Activated naive CD4-positive, alpha-beta T cell treated with anti-CD3 and anti-CD28 coated beads for 36 hours (primary cell): ENCODE measurements at places on chromosomes 5 and 9. TPM values are rescaled to one million over a fixed set of nuclear protein-coding genes. Genes with fewer than 3 reads are reported as not detected.

Gene IRX1
- total RNA-seq = not detected

DNA sequence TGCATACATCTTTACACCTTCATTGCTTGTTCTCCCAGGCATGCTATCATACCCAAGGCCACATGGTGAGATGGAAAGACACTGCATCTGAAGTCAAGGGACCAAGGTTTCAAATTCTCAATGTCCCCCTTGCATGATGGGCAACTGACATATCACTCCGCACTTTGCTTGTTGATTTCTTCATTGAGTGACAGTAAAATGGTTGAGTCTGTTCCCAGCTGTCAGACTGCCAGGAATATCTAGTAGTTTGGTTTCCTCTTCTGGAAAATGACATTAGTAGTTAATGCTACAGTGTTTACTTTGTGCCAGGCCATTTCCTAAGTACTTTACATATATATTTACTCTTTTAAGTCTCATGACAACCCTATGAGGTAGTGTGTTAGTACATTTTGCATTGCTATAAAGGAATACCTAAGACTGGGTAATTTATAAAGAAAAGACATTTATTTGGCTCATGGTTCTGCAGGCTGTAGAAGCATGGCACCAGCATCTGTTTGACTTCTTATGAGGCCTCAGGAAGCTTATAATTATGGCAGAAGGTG lies 114.4 kb downstream of the PCSK1 start:
- H3K27me3 ChIP-seq = peaks cover 2% of the 10 kb centered on the region
- no peaks in the 10 kb centered on the region for H3K36me3 ChIP-seq
- H3K4me1 ChIP-seq = no peaks in the 10 kb centered on the region
- no peak overlapping the region for H3K4me3 ChIP-seq
- H3K27ac ChIP-seq = no peak overlapping the region
- no peak for DNase-seq

Gene PCDH12
- total RNA-seq = 0.43 TPM

- H3K4me1 ChIP-seq = peaks cover 44% of the 10 kb centered on the region
- peaks cover 33% of the 10 kb centered on the region for H3K36me3 ChIP-seq
- H3K27ac ChIP-seq = peak overlapping the region; percentile 19
- peak overlapping the region; percentile 91 for H3K4me3 ChIP-seq
These were observed 1.7 kb downstream of the CCNG1 start for GRCh38 chr5:163439092-163439425.

Gene OR1K1
- total RNA-seq = not detected

Gene OLFM1
- not detected for total RNA-seq

- DNase-seq = no peak
- H3K27ac ChIP-seq = no peak overlapping the region
- H3K4me1 ChIP-seq = peaks cover 11% of the 10 kb centered on the region
These were observed 60.6 kb downstream of the KDM4C start for GRCh38 chr9:6818292-6818922.

DNA sequence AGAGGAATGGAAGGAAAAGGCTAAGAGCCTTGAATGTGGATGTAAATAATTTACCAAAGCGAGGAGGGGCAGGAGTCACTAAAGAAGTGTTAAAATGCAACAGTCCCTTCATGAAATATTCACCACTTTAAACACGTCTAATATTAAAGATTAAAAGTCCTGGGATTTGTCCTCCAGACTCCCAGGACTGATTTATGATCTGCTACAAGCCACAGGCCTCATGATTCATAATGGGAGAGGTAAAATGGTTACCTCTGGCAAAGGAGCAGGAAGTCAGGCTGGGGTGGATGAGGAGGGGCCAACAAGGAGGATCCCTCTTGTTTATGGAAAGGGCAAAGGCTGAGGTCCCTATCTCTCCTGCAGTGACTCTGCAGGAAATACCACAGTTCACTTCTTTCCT lies 292.4 kb downstream of the TRIM32 start:
- H3K4me1 ChIP-seq = no peaks in the 10 kb centered on the region
- H3K4me3 ChIP-seq = no peak overlapping the region

GRCh38 chr9:93464876-93465275 lies 11.5 kb upstream of the FAM120AOS start:
- H3K4me3 ChIP-seq = no peak overlapping the region
- no peaks in the 10 kb centered on the region for H3K27me3 ChIP-seq
- H3K36me3 ChIP-seq = no peaks in the 10 kb centered on the region
- peak overlapping the region; percentile 26 for H3K27ac ChIP-seq
- peaks cover 79% of the 10 kb centered on the region for H3K4me1 ChIP-seq
- DNase-seq = no peak

GRCh38 chr5:5685737-5686136 lies 263.3 kb downstream of the ICE1 start:
- DNase-seq = no peak
- no peaks in the 10 kb centered on the region for H3K4me1 ChIP-seq
- no peaks in the 10 kb centered on the region for H3K36me3 ChIP-seq
- no peak overlapping the region for H3K27ac ChIP-seq
- peaks cover 20% of the 10 kb centered on the region for H3K27me3 ChIP-seq

DNA sequence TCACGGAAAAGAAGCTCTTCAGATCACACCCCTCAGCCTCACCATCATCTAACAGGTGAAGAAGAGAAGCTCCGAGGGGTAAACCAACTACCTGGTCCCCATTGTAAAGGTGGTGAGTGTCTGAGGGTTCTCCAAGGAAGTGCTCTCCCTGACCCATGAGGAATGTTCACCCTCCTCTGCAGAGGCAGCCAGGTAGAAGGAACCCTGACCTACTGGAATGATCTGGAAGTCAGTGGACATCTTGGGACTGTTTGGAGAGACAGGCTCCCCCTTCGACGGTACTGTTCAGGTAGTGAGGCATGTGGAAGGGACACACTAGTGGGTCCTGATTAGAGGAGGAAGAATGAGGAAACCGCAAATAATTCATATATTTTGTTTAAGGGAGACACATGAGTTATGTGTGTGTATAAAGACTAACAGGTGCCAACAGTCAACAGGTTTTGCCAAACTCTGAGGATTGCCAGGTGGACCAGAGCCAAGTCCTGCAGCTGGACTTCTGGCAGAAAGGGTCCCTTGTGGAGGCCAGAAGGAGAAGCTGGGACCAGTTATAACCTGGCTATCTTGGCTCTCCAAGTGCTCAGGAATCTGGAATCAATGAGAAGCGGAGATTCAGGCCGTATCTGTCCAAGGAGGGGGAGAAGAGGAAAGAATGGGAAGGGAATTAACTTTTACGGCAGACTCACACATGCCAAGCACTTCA lies 3.0 kb upstream of the ZBTB34 start:
- H3K27me3 ChIP-seq = peaks cover 6% of the 10 kb centered on the region
- no peak overlapping the region for H3K27ac ChIP-seq
- no peaks in the 10 kb centered on the region for H3K36me3 ChIP-seq
- DNase-seq = no peak

Gene CATSPER3
- total RNA-seq = 0.32 TPM

GRCh38 chr9:37914701-37915358 lies 10.9 kb upstream of the SLC25A51 start:
- H3K4me3 ChIP-seq = no peak overlapping the region
- no peak for DNase-seq
- no peak overlapping the region for H3K27ac ChIP-seq
- peaks cover 2% of the 10 kb centered on the region for H3K4me1 ChIP-seq
- H3K27me3 ChIP-seq = no peaks in the 10 kb centered on the region

- H3K36me3 ChIP-seq = peaks cover 4% of the 10 kb centered on the region
- peaks cover 3% of the 10 kb centered on the region for H3K4me1 ChIP-seq
- no peak overlapping the region for H3K27ac ChIP-seq
These were observed 76.1 kb upstream of the SAP30L start for GRCh38 chr5:154369682-154370081.

- H3K27me3 ChIP-seq = no peaks in the 10 kb centered on the region
- DNase-seq = no peak
- H3K27ac ChIP-seq = no peak overlapping the region
These were observed 131.3 kb upstream of the CCDC180 start for GRCh38 chr9:97176206-97176605.

- no peak for DNase-seq
- no peak overlapping the region for H3K27ac ChIP-seq
- H3K27me3 ChIP-seq = peaks cover 30% of the 10 kb centered on the region
- H3K4me1 ChIP-seq = no peaks in the 10 kb centered on the region
These were observed 104.2 kb upstream of the RAI14 start for GRCh38 chr5:34551911-34552433.

DNA sequence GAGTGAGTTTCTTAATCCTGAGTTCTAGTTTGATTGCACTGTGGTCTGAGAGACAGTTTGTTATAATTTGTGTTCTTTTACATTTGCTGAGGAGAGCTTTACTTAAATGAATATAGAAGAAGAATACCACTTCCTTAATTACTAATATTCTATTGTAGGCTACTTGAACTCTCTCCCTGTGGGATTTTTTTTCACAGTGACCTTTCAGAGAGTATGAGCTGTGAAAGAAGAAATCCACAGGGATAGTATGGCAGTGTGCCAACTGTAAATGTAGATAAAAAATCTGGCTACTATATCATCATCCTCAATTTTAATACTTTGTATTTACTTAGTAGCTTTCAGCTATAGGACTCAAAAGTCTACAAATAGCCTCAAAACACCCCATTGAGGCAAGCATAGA lies 67.3 kb downstream of the COMMD10 start:
- H3K36me3 ChIP-seq = peaks cover 9% of the 10 kb centered on the region
- H3K27ac ChIP-seq = no peak overlapping the region
- DNase-seq = no peak
- no peak overlapping the region for H3K4me3 ChIP-seq
- peaks cover 2% of the 10 kb centered on the region for H3K4me1 ChIP-seq

Gene NPDC1
- 14.2 TPM for total RNA-seq

GRCh38 chr9:93247099-93247865 lies 63.3 kb downstream of the WNK2 start:
- H3K4me1 ChIP-seq = no peaks in the 10 kb centered on the region
- DNase-seq = no peak
- no peak overlapping the region for H3K4me3 ChIP-seq
- H3K36me3 ChIP-seq = no peaks in the 10 kb centered on the region

Gene ENTREP1
- not detected for total RNA-seq

- DNase-seq = no peak
- H3K4me1 ChIP-seq = no peaks in the 10 kb centered on the region
- no peaks in the 10 kb centered on the region for H3K36me3 ChIP-seq
- H3K4me3 ChIP-seq = no peak overlapping the region
These were observed 102.9 kb upstream of the KLF4 start for GRCh38 chr9:107592424-107592823.

DNA sequence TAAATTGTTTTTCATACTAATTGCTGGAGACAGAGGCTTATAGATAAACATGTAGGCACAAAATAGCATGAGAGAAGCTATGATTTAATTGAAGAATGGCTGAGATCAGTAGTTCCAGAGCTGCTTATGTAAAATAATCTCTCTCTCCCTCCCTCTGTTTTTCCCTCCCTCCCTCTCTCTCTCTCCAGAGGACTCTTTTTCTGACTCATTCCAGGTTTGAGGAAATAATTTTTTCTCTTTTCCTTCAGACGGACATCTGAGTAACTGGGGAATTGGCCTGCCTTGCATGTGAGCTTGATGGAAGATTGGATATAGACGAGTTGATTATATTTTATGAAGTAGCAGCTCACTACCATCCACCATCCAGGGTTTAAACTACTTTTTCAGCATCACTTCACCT lies 35.5 kb downstream of the KCTD16 start:
- no peak for DNase-seq
- H3K36me3 ChIP-seq = no peaks in the 10 kb centered on the region
- no peak overlapping the region for H3K27ac ChIP-seq
- peaks cover 17% of the 10 kb centered on the region for H3K4me1 ChIP-seq

Gene LOX
- total RNA-seq = not detected

- H3K27ac ChIP-seq = no peak overlapping the region
- no peak for DNase-seq
- H3K4me1 ChIP-seq = peaks cover 3% of the 10 kb centered on the region
- peaks cover 17% of the 10 kb centered on the region for H3K36me3 ChIP-seq
- no peak overlapping the region for H3K4me3 ChIP-seq
- no peaks in the 10 kb centered on the region for H3K27me3 ChIP-seq
These were observed 102.7 kb downstream of the GALNT10 start for GRCh38 chr5:154293219-154293618.

DNA sequence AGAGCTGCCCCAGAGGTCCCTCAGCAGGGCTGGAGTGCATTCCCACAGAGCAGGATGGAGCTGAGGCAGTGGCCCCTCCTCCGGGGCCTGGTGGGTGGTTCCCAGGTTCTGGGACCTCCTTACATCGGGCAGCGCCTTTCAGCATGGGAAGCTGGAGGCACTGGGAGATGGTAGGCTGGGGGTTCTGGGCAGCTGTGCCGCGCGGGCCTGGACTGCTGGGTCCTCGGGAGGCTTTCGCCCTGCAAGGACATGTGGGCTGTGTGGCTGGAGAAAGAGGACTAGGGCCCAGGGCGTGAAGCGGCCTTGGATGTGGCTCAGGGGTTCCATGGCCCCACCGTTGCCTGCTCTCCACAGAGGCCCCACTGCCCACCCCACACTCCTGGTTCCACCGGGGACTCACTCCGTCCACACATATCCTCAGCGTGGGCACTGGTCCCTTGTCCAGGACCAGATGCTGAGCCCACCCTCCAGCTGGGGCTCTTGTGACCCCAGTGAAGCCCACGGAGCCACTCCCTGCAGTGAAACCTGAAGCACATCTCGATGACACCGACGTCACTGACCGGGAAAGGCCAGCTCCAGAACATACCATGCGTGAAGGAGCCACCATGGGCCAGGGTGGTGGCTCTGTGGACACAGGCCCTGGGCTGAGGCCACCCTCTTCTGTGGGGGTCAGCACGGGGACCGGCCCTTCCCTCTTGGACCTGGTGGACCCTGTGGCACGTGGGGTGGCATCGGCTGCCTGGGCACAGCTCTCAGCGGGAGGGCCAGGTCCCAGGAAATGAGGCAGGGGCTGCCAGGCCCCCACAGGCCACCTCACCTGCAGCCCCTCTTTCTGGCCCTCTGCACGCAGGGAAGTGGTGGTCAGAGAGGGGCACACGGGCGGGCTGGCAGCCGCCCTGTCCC lies 31.5 kb upstream of the NKD2 start:
- H3K4me3 ChIP-seq = no peak overlapping the region
- H3K27ac ChIP-seq = no peak overlapping the region
- H3K27me3 ChIP-seq = peaks cover 3% of the 10 kb centered on the region
- no peaks in the 10 kb centered on the region for H3K4me1 ChIP-seq

DNA sequence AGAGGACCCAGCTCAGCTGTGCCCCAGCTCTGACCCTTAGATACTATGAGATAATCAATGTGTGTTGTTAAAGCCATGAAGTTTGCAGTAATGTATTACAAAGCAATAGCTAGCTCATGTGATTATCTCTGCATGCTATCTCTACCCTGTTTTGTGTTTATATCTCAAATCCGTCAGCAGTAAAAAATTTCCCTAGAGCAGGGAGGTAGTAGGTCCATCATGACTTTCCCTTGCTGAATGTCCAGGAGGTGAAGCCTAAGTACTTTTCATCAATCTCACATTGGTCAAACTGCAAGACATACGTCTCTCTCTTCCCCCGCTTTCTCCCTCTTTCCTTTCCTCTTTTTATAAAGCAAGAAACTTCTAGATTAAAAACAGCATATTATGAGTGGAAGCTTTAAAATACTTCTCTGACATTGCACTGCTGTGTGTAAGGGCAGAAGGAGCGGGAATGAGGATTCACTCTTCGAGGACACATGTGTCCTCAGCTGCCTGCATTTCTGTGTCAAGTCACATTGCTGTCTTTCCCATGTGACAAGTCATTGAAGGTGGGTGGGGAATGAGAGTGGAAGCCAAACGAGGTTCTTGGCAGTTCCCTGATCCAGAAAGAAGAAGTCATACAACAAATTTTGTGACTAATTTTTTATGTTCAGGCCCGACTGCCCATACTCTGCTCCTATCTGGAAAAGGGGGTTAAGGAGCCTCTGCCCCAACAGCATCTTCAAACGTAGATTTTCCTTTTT lies 93.1 kb upstream of the RETREG1 start:
- no peaks in the 10 kb centered on the region for H3K36me3 ChIP-seq
- peaks cover 17% of the 10 kb centered on the region for H3K27me3 ChIP-seq
- no peak overlapping the region for H3K4me3 ChIP-seq
